ENCODE measurements at places on chromosomes 16 and 17.

GRCh38 chr17:61786088-61786487, 77.2 kb downstream of the BRIP1 start:
- DNase-seq = no peak

DNA sequence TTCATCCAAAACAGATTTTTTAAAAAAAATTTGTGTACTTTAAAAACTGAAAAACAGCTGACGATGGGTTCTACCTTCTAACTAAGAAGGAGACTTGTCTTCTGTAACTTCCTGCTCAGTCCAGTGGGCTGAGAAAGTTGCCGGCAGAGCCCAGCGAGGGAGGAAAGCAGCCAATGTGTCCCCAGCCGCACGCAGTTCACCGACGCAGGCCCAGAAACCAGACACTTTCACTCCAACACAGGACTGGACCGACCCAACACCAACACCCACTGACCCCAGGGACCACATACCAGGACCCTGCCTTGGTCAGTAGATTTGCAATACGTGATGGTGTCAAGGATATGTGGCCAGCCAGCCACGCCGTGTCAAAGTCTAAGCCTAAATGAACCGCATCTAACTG, 25.6 kb downstream of the TRAP1 start:
- DNase-seq = no peak

DNA sequence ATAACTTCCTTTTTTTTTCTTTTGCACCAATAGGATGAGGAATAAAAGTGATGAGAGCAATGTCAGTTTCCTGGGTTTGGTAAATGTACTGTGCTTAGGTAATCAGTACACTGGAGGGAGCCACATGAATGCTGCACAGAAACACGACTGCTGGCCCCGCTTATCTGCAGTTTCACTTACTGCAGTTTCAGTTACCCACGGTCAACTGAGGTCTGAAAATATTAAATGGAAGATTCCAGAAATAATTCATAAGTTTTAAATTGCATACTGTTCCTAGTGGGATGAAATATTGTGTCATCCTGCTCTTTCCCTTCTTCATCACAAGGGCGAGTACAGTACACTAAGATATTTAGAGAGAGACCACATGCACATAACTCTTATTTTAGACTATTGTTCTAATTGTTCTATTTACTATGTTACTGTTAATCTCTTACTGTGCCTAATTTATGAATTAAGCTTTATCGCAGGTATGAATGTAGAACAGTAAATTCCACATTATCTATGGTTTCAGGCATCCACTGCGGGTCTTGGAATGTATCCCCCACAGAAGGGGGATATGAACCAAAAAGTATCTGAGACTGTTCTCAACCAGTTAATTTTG, 6.4 kb upstream of the LGALS3BP start:
- DNase-seq = no peak

DNA sequence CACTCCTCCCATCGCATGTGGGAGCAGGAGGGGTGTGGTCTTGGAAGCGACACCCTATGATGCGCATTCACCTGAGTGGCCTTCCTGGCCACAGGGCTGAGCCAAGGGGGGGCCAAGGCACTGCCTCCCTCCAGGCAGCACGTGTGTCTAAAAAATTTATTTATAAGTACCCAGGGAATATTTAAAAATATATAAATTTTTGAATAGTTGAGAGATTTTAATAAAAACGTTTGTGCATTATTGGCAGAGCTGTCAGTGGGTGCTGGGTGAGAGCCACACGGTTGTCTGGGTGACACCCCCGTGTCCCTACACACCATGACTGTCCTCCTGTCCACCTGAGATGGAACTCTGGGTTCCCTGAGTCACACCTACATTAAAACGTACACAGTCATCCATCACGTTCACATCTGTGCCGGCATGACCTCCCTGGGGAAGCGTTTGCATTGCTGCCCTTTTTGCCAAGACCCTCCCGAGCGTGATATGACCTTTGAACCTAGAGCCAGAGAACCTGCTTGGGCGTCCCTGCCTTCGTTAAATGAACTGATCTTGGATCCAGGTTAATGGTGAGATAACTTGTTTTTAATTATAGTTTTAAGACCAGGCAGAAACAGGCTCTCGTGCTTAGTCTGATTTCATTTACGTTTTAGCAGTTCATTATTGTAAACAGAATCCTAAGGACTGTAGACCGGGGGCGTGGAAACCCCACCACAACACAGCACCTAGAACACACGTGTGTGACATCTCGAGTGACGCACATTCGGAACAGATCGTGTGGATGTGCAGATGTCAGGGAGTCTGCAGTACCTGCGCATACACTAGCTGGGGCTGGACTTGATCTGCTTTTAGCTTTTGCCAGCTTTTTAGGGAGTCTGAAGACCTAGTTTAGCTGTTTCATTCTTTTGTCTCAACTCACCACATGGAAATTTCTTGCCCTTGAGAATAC, 192.8 kb upstream of the CHMP6 start:
- DNase-seq = no peak

- DNase-seq = no peak
Measured at GRCh38 chr17:44992242-44992939, 24.3 kb upstream of the C1QL1 start.

GRCh38 chr17:76816590-76817135, 51.5 kb upstream of the MGAT5B start:
- peak; percentile 23 for DNase-seq

DNA sequence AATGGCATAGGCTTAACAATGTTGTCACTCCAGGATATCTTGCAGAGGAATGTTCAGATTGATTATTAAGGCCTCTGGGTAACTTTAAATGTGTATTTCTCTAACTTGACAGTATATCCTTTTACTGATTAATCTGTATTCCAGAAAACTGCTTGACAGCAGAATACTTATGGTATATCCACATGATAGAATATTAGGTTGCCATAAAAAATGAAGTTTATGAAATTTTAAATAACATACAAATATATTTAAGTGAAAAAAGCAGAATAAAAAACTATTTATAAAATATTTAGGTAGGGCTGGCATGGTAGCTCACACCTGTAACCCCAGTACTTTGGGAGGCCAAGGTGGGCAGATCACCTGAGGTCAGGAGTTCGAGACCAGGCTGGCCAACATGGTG, 106.7 kb downstream of the TRIM37 start:
- DNase-seq = no peak
